ENCODE measurements at places on chromosomes 7 and 10. TPM values are rescaled to one million over a fixed set of nuclear protein-coding genes. Genes with fewer than 3 reads are reported as not detected.

The HKDC1 gene
- total RNA-seq = 0.09 TPM

The NPY gene
- total RNA-seq = not detected

The PNLIPRP2 gene
- total RNA-seq = not detected

The ECHDC3 gene
- total RNA-seq = 0.47 TPM

The SPDYE1 gene
- not detected for total RNA-seq

The MORN4 gene
- total RNA-seq = 2.2 TPM

The CALML3 gene
- not detected for total RNA-seq

The TMEM236 gene
- total RNA-seq = 0.05 TPM

The POU6F2 gene
- total RNA-seq = 0.17 TPM

The CYP3A4 gene
- total RNA-seq = not detected

The HYAL4 gene
- total RNA-seq = not detected

The PFKFB3 gene
- 108 TPM for total RNA-seq

The GDF2 gene
- total RNA-seq = not detected

The FAM24A gene
- not detected for total RNA-seq

The STEAP4 gene
- 0.58 TPM for total RNA-seq

Measured in activated CD4-positive, alpha-beta T cell treated with anti-CD3 and anti-CD28 coated beads, Interleukin-2, amount 10 ng/mL, durations not matched to agents 24 days and 14 days (primary cell).